Endodermal cell (in vitro differentiated cells): ENCODE measurements at places on chromosomes 6 and 20. TPM values are rescaled to one million over a fixed set of nuclear protein-coding genes. Genes with fewer than 3 reads are reported as not detected.

GRCh38 chr6:144170044-144170443 lies 19.7 kb downstream of the STX11 start:
- H3K4me1 ChIP-seq, result no peaks in the 10 kb centered on the region
- DNase-seq, result no peak
- H3K36me3 ChIP-seq, result no peaks in the 10 kb centered on the region
- no peaks in the 10 kb centered on the region for H3K27me3 ChIP-seq
- no peak overlapping the region for H3K27ac ChIP-seq

- DNase-seq, result no peak
- no peaks in the 10 kb centered on the region for H3K36me3 ChIP-seq
- H3K4me1 ChIP-seq, result no peaks in the 10 kb centered on the region
- H3K27ac ChIP-seq, result no peak overlapping the region
- H3K27me3 ChIP-seq, result no peaks in the 10 kb centered on the region
Measured at GRCh38 chr20:11027224-11027623, 353.4 kb upstream of the JAG1 start.

GRCh38 chr6:4778086-4778485 lies 1.9 kb downstream of the CDYL start:
- no peaks in the 10 kb centered on the region for H3K27me3 ChIP-seq
- H3K4me3 ChIP-seq, result peak overlapping the region; percentile 83
- no peak overlapping the region for H3K27ac ChIP-seq
- DNase-seq, result no peak
- no peaks in the 10 kb centered on the region for H3K36me3 ChIP-seq

DNA sequence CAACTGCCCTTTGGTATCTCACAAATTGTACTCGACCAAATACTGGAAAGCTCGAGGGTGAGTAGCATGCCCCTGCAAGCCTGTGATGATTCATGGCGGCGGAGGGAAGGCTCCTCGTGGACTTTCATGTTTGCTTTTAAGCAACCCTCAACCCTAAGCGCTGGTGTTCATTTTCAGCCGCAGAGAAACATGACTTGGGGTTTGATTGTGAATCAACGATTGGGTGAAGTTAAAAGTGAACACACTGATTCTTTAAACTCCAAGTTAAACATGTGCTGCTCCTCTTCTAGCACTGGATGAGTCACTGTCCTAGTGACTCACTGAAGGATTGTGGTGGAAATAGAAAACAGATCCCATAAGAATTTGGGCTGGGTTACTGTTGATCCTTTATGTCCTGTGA lies 8.3 kb downstream of the CD109 start:
- H3K27me3 ChIP-seq, result no peaks in the 10 kb centered on the region
- no peak for DNase-seq
- H3K27ac ChIP-seq, result no peak overlapping the region
- no peaks in the 10 kb centered on the region for H3K36me3 ChIP-seq

Gene TOX2
- total RNA-seq, result 2.3 and 2.4 TPM in 2 replicates

Gene SLPI
- not detected in 3 replicates for total RNA-seq

DNA sequence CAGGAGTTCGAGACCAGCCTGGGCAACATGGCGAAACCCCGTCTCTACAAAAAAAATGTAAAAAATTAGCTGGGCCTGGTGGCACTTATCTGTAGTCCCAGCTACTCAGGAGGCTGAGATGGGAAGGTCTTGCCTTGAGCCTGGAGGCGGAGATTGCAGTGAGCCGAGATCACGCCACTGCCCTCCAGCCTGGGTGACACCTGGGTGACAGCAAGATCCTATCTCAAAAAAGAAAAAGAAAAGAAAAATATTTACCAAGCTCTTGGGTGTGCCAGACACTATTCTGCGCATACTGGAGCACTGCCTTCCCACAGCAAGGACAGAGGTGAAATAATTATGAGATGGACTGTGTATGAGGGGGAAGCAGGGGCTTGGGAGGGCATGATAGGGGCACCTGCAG lies 19.6 kb downstream of the POFUT1 start:
- peaks cover 50% of the 10 kb centered on the region for H3K36me3 ChIP-seq
- no peak overlapping the region for H3K4me3 ChIP-seq
- H3K27me3 ChIP-seq, result no peaks in the 10 kb centered on the region
- H3K27ac ChIP-seq, result no peak overlapping the region
- no peak for DNase-seq

GRCh38 chr20:4894409-4894808 lies 106.9 kb downstream of the SLC23A2 start:
- H3K4me3 ChIP-seq, result no peak overlapping the region
- H3K36me3 ChIP-seq, result peaks cover 3% of the 10 kb centered on the region
- peak overlapping the region; percentile 64 for H3K27ac ChIP-seq
- no peaks in the 10 kb centered on the region for H3K4me1 ChIP-seq
- H3K27me3 ChIP-seq, result no peaks in the 10 kb centered on the region

DNA sequence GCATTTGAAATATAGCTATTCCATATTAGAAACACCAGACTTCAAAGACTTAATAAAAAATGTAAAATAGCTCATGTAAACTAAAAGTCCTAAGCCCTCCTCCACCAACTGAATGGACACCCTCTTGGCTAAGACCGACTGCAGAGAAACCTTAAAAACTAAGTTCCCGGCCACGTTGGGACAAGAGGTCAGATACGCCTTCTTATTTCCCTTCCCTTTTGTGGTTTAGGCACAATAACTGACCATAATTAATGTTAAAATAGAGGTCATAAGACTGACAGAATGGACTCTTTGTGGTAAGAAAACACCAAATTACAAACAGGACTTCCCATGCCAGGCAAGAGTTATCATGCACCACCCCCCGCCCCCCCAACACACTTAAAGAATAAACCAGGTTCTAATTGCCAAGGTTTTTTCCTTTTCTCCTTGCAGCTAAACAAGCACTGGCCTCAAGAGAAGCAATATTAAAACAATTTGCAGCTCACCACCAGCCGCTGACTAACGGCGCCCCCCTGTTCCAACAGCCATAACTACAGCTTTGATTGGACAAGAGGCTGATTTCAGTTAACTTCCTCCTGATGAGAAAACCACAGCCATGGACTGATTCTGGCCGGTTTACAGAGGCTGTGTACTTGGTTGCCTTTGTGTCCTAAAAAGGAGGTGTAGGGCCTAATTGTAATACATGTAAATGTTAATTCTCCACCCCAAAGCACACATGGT lies 10.7 kb upstream of the LAMP5 start:
- peaks cover 38% of the 10 kb centered on the region for H3K27me3 ChIP-seq
- peak; percentile 75 for DNase-seq
- H3K4me1 ChIP-seq, result no peaks in the 10 kb centered on the region
- no peak overlapping the region for H3K27ac ChIP-seq

DNA sequence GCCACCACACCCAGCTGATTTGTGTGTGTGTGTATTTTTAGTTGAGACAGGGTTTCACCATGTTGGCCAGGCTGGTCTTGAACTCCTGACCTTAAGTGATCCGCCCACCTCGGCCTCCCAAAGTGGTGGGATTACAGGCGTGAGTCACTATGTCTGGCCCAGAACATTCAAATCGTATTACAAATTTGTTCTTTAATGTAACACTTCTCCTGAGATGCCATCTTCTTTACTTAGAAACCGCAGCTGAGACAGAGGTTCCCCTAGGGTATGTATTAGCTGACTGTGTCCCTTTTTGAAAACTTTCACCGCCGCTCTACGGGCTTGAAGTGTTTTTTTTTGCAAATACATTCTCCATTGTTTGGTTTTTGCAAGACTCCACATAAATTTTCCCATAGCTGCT lies 62.6 kb downstream of the TOX2 start:
- no peak overlapping the region for H3K27ac ChIP-seq
- no peak for DNase-seq
- no peaks in the 10 kb centered on the region for H3K27me3 ChIP-seq
- no peaks in the 10 kb centered on the region for H3K4me1 ChIP-seq
- H3K36me3 ChIP-seq, result no peaks in the 10 kb centered on the region

DNA sequence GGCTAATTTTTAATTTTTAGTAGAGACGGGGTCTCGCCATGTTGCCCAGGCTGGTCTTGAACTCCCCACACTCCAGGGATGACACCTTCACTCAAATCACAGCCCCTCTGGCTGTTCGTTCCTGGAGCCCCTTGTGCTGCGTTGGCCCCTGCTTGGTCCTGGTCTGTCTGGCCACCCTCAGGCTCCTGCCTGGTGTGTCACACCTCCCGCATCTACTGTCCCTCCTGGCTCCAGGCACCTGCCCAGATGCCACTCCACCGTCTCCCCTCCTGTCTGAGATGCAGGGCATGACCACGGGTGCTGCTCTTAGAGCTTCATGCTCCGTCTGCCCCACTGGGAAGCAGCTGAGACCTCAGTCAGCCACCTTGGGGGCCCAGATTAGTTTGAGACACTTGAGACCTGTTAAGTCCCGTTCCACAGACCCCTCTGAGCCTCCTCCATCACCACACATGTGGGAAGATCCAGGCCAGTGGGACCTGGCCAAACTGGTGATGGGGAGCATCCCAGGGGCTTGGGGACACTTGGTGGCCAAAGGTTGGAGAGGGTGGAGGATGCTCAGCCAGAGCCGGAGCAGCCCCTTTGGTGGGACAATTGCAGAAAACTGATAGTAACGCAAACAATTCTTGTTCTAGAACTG lies 21.9 kb upstream of the NPBWR2 start:
- peaks cover 23% of the 10 kb centered on the region for H3K27me3 ChIP-seq
- no peak for DNase-seq
- no peaks in the 10 kb centered on the region for H3K4me1 ChIP-seq
- no peaks in the 10 kb centered on the region for H3K36me3 ChIP-seq
- H3K4me3 ChIP-seq, result no peak overlapping the region

DNA sequence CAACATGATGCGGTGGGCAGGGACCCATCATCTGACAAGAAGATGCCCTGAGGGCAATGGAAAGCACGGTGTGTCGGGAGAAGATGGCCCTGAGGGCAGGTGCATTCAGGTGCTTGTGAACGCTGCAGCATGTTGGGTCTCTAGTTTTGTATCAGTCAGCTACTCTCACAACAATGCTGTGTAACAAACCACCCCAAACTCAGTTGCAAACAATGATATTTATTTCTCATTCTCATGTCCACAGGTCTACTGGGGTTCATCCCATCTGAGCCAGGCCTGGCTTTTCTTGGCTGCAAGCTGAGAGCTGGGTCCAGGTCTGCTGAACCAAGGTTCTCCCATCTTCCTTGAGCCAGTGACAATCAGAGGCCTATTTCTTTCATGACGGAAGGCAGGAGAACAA lies 461.6 kb downstream of the PREX1 start:
- H3K27ac ChIP-seq, result no peak overlapping the region
- DNase-seq, result no peak
- no peak overlapping the region for H3K4me3 ChIP-seq
- H3K27me3 ChIP-seq, result no peaks in the 10 kb centered on the region
- no peaks in the 10 kb centered on the region for H3K36me3 ChIP-seq

Gene ADGRB3
- 0.32 and 0.33 TPM in 2 replicates for total RNA-seq

DNA sequence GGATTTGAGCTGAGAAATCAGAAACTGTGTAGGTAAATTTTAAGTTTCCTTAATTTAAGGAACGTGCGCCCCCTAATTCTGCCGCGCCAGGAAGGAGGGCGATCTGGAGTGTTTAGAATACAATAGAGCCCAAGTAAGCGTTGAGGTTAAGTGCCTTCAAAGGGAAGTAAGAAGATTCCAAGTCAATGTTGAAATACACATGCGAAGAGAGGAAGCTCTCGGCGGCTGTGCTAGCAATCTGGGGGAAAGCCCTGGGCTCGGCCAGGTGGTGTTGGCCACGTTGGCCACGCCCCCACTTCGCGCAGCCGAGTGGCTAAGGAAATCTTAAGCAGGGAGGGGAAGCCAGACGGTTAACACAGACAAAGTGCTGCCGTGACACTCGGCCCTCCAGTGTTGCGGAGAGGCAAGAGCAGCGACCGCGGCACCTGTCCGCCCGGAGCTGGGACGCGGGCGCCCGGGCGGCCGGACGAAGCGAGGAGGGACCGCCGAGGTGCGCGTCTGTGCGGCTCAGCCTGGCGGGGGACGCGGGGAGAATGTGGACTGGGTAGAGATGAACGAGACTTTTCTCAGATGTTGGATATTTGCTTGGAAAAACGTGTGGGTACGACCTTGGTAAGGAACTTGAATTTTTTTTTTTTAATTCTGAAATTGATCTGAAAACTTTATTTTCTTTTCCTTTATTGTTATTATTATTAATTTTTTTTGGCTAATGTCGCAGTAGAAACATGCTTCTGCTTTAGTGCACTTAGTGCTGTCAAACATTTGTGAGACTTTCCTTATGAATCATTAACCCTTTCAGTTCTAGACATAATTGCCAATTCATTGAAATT lies at the start of gene PRDM1:
Gene PRDM1, plus strand, starts transcription at position 353 of the 830 bp plus-strand sequence. Its CDS starts 218 bp downstream, at position 571.
- peak; percentile 94 for DNase-seq
- peaks cover 30% of the 10 kb centered on the region for H3K4me1 ChIP-seq
- H3K4me3 ChIP-seq, result peak within 1 kb of the TSS; percentile 89

- H3K27ac ChIP-seq, result no peak overlapping the region
- H3K4me3 ChIP-seq, result no peak overlapping the region
- no peaks in the 10 kb centered on the region for H3K36me3 ChIP-seq
- no peaks in the 10 kb centered on the region for H3K27me3 ChIP-seq
- H3K4me1 ChIP-seq, result peaks cover 12% of the 10 kb centered on the region
Measured at GRCh38 chr6:52611833-52612232, 35.0 kb upstream of the TRAM2 start.

Gene LEMD2
- 51.5 to 79.8 TPM (median 75.8 TPM) in 3 replicates for total RNA-seq

- no peak overlapping the region for H3K4me3 ChIP-seq
- H3K4me1 ChIP-seq, result no peaks in the 10 kb centered on the region
- H3K27ac ChIP-seq, result no peak overlapping the region
Measured at GRCh38 chr6:166579237-166579850, 7.1 kb downstream of the RAMACL start.

GRCh38 chr6:135228486-135228885 lies 47.4 kb downstream of the MYB start:
- no peak overlapping the region for H3K27ac ChIP-seq
- peaks cover 9% of the 10 kb centered on the region for H3K4me1 ChIP-seq

- H3K4me3 ChIP-seq, result no peak overlapping the region
- H3K27me3 ChIP-seq, result no peaks in the 10 kb centered on the region
- no peak for DNase-seq
- H3K27ac ChIP-seq, result no peak overlapping the region
- no peaks in the 10 kb centered on the region for H3K36me3 ChIP-seq
Measured at GRCh38 chr6:78614961-78615360, 252.4 kb upstream of the IRAK1BP1 start.

DNA sequence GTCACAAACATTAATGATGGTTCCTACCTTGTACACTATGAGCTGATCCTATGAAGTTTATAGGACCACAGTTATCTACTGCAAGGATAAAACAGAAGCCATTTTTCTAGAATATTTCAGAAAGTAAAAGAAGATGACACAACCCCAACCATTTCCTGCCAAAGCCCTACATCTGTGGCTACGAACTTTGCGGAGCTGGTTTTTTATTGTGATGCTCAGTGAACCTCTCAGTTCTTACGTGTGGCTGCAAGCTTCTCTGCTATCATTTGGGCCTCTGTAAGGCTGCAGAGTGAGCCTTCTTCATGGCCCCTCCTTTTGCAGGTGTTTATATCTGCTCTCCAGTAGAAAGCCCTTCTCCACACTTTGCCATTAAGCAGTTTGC lies 17.8 kb upstream of the TAGAP start:
- H3K27ac ChIP-seq, result no peak overlapping the region
- no peak overlapping the region for H3K4me3 ChIP-seq
- DNase-seq, result peak; percentile 8
- no peaks in the 10 kb centered on the region for H3K4me1 ChIP-seq
